Activated CD8-positive, alpha-beta memory T cell treated with anti-CD3 and anti-CD28 coated beads for 1 hour (primary cell): ENCODE measurements at places on chromosomes 12 and 14.

DNA sequence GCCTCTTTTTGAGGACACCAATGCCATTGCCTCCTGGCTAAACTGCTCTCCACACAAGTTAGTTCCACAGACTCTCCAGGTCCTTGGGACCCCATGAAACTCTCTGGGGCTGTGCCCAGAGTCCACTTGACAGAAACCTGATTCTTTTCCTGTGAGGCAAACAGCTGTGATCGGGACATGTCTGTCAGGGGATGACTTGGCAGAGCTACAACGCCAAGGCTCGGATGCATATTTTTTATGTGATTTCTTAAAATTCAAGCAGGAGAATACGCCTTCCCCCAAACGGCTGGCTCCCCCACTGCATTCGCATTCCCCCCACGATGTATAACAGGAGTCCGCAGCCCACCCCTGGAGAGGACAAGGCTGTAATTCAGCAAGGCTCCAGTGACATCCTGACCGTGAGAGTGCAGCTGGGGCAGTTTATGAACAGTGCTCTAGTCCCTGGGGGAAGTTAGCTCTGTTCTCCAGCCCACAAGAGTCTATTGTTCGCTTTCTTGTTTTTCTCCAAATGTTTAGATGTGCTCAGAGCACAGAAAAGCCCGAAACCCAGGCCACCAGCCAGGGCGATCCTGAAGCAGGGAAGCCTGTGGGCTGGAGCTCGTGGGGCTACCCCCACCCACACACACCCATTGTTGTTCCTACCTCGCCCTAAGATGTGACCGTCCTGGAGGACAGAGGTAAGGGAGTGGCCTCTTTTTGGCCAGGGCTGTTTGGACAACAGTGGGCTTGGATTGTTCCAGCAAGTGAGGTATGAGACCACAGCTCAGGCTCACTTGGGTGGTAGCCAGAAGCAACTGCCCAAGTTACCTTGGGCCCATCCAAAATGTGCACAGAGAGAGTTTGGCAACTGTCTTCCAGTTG lies 159.5 kb downstream of the ZFP36L1 start:
- no peak for DNase-seq

DNA sequence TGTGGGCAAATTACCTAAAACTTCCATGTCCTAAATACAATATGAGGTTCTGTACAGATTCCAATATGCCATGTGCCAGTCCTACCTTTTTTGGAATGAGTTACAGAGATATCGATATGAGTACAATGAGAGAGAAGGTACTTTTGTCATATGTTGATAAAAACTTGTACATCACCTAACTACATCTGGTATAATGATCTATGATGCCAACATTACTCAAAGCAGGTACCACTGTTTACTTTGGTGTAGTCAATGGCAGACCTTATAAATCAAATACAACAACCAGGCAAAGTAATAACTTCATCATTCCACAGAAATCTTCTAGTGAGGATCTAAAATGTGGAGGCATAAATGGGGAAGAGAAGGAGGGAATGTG lies 12.7 kb downstream of the TEP1 start:
- DNase-seq = no peak

DNA sequence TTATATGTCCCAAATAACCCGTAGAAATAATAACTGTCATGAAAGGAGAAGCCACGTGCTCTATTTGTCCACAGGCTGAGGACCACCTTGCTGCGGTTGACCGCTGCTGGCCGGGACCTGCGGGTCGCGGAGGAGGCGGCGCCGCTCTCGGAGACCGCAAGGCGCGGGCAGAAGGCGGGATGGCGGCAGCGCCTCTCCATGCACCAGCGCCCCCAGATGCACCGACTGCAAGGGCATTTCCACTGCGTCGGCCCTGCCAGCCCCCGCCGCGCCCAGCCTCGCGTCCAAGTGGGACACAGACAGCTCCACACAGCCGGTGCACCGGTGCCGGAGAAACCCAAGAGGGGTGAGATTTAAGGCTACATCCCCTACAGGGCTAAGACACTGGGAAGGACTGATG lies 21.0 kb downstream of the RPGRIP1 start:
- no peak for DNase-seq

DNA sequence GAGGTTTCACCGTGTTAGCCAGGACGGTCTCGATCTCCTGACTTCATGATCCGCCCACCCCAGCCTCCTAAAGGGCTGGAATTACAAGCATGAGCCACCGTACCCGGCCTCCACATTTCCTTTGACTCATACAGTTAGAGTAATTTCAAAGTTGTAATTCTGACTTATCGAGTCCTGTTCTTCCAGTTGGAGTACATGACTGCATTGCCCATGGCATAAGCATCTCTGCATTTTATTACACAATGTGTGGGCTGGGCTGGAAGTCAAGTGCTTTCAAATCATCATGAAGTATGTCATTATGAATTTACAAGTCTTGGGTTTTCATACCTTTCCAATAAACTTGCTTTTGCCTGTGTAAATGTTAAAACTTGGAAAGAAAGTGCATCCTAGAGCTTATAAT lies 1295.7 kb upstream of the FLRT2 start:
- no peak for DNase-seq

- DNase-seq = no peak
These were observed 507.5 kb upstream of the STXBP6 start for GRCh38 chr14:25557466-25557865.

DNA sequence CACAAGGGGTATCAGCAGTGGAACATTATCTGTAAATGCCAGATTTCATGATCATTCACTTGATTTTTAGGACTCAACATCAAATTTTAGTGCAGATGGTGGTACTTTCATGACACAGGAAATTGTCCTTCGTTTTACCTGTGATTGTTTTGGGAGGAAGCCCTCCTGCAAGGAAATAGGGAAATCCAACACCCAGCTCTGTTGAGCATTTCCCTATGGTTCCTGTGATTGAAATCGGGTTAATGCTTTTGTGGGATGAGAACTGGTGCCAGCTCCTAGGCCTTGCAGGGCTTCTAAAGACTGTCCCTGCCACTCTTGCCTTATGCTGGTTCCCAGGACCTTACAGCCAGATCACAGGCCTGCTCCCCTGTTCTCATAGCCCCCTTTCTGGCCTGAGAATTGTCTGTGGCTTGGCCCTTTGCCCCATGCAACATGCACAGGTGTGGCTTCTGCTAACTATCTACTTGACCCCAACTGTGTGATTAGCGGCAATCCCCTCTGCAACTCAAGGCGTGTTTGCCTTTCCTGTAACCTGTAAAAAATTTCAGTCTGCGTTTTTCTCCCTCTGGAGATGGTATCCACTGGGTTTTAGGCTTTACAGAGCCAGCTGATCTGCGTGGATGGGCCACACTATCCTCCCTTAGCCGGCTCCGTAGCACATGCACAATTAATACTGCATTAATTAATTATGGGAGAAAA lies 112.5 kb downstream of the ETV6 start:
- no peak for DNase-seq

DNA sequence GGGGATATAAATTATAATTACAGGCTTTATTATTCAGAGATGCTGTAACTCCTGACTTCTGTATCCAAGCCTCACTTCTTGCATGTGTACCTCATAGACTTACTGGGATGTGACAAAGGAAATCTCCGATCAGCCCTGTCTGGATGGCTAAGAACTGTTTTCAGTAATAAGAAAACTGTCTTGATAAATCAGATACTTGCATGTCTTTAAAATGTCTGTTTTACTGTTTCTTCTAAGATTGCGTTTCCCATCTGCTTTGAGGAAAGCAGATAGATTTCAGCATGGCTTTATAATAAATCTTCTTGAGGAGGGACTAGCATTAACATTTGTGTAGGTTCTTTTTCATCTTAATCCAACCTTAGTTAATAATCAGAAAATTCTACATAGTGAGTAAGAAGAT lies 395.9 kb downstream of the EGLN3 start:
- no peak for DNase-seq

- DNase-seq = no peak
These were observed 68.7 kb upstream of the PTCSC3 start for GRCh38 chr14:36245223-36245622.

DNA sequence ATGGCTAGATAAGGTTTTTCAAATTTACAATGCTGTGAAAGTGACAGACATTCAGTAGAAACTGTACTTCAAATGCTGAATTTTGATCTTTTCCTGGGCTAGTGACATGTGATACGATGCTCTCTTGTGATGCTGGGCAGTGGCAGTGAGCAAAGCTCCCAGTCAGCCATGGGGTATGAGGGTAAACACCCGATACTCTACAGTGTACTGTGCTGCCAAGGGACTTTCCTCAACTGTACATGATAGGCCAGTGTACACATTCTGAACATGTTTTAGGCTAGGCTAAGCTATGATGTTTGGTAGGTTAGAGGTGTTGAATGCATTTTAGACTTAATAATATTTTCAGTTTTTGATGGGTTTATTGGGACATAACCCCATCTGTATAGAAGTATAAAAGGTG lies 17.6 kb downstream of the MBIP start:
- DNase-seq = no peak

GRCh38 chr14:61106959-61107641 lies 126.1 kb downstream of the SLC38A6 start:
- DNase-seq = no peak

DNA sequence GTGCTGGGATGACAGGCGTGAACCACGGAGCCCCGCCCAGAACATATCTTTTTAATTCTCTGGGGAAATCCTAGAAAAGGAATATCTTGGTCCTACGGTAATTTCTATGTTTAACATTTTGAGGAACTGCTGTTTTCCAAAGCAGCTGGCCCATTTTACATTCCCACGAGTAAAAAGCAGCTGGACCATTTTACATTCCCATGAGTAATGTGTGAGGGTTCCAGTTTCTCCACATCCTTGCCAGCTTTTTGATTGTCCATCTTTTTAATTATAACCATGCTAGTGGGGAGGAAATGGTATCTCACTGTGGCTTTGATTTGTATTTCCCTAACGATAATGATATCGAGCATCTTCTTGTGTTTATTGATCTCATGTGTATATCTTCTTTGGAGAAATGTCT lies 4.4 kb upstream of the P2RX4 start:
- DNase-seq = no peak

DNA sequence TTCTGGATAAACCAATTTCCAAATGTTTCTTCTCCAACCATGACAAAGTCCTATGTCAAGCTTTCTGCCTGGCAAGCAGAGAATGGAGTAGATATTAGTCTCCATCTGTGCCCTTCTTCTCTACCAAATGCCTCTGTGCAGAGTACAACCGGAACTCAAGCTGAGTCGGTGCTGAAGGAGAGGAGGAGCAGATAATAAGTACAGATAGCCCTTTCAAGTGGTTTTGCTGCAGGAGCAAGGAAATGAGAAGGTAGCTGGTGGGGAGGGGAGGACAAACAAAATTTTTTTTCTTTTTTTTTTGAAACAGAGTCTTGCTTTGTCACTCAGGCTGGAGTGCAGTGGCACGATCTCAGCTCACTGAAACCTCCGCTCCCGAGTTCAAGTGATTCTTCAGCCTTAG lies 14.2 kb upstream of the HELB start:
- DNase-seq = peak; percentile 8

DNA sequence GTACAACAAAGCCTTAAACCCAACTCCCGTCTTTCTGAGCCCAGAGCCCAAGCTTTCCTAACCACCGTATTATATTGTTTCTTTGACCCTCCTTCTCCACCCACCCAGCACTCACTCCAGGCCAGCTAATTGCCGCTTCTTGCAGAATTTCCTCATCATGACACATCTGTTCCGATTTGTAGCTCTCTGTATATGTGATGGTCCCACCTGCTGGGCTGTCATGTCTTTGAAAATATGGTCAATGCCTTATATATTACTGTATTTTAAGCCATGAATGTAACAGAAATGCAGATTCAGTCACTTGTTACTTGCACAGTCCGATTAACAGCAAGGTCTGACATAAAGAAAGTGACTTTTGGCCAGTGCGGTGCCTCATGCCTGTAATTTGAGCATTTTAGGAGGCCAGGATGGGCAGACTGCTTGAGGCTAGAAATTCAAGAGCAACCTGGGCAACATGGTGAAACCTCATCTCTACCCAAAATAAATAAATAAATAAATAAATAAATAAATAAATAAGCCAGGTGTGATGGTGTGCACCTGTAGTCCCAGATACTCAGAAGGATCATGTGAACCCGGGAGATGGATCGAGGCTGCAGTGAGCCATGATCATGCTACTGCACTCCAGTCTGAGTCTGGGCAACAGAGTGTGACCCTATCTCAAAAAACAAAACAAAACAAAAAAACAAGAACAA lies 359.8 kb downstream of the ATP23 start:
- DNase-seq = no peak

- no peak for DNase-seq
These were observed 9.5 kb downstream of the SHMT2 start for GRCh38 chr12:57238854-57239554.

- no peak for DNase-seq
These were observed 26.9 kb upstream of the PTGDR start for GRCh38 chr14:52240623-52241022.

GRCh38 chr14:73245480-73246325 lies 8.4 kb downstream of the PAPLN start:
- DNase-seq = peak; percentile 29

GRCh38 chr14:54889919-54890318 lies 12.7 kb downstream of the GCH1 start:
- no peak for DNase-seq

DNA sequence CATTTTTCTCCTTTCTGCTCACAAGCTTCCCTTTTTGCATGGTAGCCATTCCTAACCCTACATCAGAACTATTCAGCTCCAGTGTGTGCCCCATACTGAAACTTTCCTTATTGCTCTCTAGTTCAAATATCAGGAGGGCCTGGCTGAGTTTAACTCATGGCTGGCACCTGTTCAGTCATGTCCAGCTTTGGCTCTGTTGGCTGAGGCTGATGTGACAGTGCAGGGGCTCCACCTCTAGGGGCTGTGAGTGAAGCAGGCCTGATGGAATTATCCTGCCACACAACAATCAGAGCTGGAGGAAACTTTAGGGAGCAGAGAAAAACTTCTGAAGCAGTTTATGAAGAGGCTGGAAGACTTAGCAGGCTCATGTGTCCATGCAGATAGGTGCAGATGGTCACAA lies 8.5 kb downstream of the COQ6 start:
- no peak for DNase-seq

DNA sequence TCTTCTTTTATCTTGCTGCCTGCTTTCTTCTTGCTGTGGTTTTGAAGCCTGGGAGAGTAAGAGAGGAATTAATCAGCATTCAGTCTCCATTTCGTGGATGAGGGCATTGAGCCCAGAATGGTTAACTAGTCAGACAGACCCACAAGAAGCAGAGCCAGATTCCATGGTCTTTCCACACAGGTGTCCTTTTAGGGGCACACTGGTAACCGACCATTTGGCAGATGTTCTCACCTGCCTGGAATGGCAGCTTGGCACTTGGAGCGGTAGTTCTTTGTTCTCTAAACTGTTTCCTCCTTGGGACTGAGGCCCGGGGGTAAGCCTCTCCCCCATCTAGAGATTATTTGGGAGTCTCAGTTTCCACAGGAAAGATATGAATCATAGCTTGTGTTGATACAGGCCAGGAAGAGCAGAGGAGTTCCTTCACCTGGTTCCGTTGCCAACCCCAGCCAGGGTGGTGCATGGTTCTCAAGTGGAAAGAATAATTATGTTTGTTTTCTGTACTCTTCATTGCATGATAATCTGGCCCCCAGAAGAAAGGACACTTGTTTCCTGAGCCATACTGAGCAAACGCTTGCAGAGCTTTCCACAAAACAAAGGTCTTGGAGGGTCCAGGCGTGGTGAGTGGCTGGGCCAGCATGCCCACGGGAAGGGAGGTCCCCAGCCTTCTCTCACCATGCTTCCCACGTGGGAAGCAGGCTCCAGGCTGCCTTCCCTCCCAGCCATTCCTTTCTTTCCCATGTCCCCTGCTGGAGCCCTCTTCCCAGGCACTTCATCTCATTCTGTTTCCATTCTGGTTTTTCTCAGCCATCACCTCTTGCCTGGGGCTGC lies 2.0 kb upstream of the KRT75 start:
- DNase-seq = no peak

GRCh38 chr12:67515679-67516340 lies 132.7 kb upstream of the DYRK2 start:
- DNase-seq = no peak

GRCh38 chr14:105888784-105889665 lies 362.6 kb downstream of the TMEM121 start:
- no peak for DNase-seq
